ENCODE measurements at places on chromosomes 1 and 21.
A peak's percentile ranks its signal among the peaks of the same experiment; 100 is the strongest.

- no peak for DNase-seq
Observed at GRCh38 chr1:51249445-51249844, 13.4 kb downstream of the RNF11 start.

GRCh38 chr1:22971161-22971560 is 1.5 kb downstream of the LACTBL1 start:
- no peak for DNase-seq

- DNase-seq, result no peak
Observed at GRCh38 chr21:33219300-33219699, 10.4 kb upstream of the IFNAR2 start.

DNA sequence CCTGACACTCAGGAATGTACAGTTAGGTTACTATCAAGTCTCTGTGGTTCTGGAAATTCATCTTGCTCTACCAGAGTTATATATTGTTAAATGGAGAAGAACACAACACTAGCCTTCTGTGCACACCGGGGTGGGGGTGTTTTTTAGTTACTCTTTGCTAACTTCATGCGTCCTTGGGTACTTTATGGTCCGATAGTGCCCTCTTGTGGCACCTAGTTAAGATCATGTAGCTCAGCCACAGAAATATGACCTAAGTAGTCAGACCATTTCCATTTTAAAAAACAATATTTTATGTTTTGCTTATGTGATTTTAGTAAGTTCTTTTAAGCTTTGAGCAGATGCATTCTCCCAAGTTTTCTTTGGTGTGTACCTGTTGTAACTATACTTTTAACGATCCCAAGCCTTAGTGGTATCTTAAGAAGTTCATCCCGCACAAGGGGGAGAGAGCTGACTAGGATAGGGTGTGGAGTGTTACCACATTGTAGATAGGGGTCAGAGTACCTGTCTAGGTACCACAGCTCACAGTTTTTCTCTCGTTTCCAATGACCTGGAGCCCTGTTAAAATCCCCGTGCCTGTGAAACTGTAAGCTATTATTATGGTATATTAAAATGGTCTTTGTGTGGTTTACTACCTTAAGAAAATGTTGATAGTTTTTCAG is 20.6 kb upstream of the SH3D21 start:
- DNase-seq, result peak; percentile 17

- DNase-seq, result no peak
Observed at GRCh38 chr1:223731133-223731770, 18.9 kb downstream of the CAPN2 start.

DNA sequence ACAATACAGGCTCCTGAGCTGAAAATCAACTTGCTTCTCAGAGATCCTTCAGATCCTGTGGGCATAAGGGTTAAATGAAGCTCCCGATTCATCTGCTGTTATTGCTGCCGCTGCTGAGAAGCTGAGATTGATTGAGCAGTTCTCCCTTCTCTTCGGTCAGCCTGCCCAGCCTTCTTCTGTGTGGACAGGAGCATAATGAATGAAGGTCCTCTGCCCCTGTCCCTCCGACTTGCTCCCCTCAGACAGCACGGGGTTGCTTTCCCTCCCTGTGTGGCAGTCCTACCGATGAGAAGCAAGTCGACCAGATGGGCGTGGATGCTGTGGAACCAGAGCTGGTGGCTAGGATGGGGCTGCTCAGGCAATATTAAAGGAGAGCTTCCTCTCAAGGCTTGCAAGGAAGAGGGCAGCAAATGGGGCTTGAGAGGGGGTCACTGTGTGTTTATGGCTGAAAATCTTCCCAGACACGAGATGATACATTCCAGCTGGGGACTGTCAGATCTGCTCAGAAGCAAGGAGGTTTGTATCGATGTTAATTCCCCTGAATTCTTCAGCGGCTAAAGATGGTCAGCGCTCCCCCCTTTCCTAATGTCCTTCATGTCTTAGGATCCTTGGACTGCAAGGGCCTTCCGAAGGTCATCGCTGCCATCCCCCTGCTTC is 63.9 kb upstream of the GOLT1A start:
- DNase-seq, result no peak

DNA sequence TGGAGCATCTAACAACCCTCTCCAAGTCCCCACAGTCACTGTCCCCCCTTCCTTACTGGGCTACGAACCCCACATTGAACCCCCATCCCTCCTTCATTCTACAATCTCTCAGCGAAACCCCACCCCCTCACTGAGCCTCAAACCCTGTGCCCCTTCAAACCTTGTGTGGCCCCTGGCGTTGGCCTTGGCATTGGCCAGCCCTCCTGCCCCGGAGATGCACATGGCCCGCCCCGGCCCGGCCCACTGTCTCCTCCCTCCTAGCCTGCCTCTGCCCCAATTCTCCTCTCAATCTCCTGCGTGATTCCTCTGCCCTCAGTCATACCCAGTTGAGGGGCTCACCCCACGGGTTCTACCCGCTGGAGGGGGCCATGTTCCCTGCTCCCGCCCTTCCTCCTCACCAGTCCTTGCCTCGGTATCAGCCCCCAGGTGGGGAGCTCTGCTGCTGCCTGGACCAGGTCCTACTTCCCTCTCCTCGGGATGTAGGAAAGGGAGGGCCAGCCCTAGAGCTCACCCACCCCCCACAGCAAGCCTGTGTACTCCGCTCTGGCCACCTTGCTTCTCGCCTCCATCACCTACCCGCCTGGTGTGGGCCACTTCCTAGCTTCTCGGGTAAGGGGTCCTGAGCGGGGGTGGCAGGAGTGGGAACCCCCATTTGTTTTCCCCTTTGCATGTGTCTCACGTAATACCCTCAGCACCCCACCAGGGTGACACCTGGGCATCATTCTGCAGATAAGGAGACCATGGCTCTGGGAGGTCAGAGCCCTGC is 6.6 kb downstream of the CLCNKA start:
- no peak for DNase-seq

DNA sequence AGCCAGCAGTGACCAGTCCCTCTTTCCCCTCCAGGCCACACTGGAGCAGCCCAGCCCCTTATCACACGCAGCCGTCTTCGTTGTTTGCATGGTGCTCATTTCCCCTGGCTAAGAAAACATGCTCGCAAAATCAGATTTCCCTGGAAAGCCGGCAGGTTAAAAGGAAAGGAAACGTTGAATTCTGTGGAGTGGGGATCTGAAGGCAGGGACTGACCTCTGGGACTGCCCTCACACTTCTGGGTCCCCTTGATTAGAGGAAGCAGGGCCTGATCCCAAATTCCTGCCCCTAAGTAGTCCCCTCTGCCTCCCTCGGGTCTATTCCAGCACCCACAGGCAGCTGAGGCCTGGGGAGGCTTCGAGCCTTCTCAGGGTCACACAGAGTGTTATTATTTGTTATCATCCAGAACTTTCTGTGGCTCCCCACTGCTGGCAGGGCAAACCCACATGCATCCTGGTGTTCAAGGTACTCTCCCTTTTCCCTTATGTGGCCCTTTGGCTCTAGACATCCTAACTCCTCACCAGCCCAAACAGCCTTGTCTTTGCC is 125.2 kb upstream of the ZBTB40 start:
- no peak for DNase-seq

DNA sequence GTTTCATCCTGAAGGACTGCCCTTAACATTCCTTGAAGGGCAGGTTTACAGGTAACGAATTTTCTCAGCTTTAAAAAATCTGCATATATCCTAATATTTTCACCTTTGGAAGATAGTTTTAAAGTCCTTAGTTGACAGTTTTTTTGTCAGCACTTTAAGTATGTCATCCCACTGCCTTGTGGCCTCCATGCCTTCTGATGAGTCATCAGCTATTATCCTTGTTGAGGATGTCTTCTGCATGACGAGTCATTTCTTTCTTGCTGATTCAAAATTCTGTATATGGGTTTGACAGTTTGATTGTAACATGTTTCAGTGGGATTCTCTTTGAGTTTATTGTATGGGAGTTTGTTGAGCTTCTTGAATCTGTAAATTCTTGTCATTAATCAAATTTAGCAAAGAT is 500.6 kb downstream of the DISC1 start:
- no peak for DNase-seq

GRCh38 chr1:42456754-42457089 is 379 bp downstream of the PPCS start:
- no peak for DNase-seq

DNA sequence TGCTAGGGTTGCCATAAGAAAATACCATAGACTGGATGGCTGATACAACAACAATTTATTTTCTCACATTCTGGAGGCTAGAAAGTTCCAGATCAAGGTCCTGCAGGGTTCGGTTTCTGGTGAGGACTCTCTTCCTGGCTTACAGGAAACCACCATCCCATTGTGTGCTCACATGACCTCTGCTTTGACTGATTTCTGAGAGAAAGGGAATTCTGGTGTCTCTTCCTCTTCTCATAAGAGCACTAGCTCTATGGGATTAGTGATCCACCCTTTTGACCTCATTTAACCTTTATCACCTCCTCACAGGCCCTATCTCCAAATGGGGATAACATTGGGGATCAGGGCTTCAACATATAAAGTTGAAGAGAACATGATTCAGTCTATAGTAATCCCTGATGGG is 47.5 kb downstream of the MRPL39 start:
- no peak for DNase-seq

DNA sequence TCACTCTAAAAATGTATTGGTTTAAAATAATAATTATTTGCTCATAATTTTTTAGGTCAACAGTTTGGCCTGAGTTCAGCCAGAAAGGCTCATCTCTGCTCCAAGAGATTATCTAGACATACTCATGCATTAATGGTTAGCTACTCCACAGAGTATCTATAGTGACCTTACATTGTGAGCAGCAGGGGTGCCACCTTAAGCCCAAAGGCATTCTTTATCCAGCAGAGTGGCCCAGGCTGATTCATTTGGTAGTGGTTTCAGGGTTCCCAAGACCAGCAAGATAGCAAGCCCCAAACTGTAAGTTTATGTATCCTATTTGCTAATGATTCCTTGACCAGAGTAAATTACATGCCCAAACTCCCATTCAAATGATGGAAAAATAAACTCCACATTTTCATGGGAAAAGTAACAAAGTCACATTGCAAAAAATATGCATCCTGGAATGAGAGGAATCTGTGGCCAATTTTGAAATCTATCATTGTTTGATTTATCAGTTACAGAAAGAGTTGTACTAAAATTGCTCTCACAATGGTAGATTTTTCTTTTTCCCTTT is 182.6 kb upstream of the KCNK2 start:
- no peak for DNase-seq

DNA sequence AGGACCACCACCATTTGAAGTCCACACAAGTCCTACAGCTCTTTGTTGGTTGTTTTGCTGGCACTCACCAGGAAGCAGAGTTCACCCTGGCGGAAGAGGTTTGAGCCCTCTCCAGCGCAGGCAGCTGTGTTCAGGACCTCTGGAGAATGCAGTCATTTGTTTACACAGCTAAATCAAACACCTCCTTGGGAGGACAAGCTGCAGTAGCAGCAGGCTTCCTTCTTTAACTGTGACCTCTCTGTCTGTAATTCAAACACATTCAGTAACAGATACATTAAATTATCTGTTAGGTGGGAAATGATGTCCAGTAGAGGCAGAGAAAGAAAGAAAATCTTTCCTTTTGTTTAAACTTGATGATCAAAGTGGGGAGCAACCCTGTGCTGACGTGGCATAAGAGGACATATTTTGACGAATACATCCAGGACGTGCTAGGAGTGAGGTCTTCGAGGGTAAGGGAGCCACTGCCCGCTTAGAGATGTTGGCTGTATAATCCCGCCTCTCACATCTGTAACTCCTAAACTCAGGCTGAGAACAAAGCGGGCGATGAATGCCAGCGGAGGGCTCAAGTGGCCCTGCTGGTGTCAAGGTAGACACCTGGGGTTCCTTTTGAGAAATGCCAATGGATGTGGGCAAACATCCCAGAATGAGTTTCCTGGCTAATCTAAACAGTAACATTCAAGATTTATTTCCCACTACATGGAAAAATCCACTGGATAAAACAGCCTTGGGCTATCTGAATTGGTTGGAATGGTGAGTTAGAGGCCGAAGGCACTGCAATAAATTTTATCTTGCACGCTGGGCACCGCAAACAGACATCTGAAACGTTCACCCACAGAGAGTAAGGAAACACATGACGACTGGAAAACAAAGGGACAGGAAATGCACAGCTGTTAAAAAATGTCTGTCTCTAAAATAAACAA is 51.7 kb downstream of the ABCA4 start:
- peak; percentile 10 for DNase-seq

GRCh38 chr1:63968663-63969440 is 195.0 kb downstream of the ROR1 start:
- no peak for DNase-seq

DNA sequence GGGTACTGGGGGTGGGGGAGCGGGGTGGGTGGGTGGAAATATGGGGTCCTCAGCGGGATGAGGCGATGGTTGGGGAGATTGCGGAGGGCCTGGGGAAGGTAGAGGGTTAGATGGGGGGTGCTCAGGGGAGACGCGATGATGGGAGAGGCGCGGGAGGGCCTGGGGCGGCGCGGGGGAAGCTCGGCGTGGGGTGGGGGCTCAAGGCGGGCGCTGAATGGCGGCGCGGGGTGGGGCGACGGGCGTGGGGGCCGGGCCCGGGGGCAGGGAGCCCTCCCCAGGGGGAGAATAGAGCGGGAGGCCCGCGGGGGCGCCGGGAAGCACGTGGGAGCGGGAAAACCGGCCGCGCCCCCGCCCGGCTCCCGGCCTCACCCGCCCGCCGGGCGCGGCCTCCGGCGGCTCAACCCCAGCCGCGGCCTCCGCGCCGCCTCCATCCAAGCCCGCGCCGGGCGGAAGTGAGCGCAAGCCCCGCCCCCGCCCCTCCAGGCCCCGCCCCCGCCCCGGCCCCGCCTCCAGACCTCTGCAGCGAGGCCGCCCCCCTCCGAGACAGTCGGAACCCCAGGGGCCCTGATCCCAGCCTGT is at the start of gene FAAP20:
Gene FAAP20 (minus strand): TSS at position 454 of the 579 bp plus-strand sequence. CDS start 23 bp downstream, at position 431.
- DNase-seq, result no peak

DNA sequence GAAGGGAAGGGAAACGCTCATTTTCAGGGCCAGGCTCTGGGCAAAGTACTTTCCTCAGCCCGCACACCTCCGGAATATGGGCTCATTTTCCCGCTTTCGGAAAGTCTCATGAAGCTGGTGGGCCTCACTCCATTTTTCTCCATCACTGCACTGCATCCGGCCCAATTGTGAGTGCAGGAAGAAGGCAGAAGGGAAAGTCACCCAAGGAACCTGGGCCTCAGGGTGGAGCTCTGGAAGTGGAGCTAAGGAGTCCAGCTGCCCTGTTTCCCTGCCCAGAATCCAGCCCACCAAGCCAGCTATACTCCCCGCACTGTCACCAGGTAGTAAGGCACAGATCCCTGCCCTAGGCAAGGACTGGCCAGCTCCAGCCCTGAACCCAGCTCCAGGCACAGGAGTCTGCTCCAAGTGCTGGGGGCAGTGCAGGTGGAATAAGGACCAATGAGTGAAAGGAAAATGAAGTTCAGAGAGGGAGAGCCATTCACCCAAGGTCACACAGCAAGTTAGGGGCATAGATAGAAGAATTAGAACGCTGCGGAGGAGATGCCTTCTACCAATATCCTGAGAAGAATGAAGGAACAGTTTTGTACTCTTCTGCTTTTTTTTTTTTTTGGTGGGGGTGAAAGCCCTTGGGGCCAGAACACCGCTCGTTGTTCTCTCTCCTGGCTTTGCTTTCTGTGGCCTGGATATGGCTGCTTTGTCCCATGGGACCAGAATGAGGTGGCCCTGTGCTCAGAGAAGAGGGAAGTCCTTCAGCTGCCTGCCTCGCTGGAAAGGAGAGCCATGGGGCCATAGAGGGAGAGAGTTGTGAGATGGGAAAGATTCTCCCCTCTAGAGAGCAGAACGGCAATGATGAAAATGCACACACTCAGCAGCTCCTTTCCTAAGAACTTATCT is 10.0 kb downstream of the LRP8 start:
- DNase-seq, result no peak
